H1 (cell line): ENCODE measurements at places on chromosomes 7 and 10. TPM values are rescaled to one million over a fixed set of nuclear protein-coding genes. Genes with fewer than 3 reads are reported as not detected.

DNA sequence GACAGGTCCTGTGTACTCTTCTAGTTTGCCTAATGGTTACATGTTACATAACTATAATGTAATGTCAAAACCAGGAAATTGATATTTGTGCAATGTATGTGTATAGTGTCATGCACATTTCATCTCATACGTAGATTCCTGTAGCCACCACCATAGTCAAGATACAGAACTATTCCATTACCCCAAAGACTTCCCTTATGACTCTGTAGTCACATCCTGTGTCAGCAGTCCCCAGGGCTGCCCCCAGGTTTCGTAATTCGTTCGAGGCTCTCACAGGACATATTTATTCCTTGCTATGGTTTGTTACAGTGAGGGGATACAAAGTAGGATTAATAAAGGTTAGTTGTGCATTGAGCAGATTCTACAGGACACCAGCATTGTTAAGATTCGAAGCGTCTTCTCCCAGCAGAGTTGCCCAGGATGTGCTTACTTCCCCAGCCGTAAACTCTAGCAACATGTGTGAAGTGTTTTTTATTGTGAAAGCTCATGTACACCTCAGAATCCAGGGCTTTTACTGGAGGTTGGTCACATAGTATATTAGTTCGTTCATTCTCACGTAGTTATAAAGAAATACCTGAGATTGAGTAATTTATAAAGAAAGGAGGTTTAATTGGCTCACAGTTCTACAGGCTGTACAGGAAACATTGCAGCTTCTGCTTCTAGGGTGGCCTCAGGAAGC lies 18.6 kb downstream of the RABGEF1 start:
- H3K4me3 ChIP-seq = no peak overlapping the region

DNA sequence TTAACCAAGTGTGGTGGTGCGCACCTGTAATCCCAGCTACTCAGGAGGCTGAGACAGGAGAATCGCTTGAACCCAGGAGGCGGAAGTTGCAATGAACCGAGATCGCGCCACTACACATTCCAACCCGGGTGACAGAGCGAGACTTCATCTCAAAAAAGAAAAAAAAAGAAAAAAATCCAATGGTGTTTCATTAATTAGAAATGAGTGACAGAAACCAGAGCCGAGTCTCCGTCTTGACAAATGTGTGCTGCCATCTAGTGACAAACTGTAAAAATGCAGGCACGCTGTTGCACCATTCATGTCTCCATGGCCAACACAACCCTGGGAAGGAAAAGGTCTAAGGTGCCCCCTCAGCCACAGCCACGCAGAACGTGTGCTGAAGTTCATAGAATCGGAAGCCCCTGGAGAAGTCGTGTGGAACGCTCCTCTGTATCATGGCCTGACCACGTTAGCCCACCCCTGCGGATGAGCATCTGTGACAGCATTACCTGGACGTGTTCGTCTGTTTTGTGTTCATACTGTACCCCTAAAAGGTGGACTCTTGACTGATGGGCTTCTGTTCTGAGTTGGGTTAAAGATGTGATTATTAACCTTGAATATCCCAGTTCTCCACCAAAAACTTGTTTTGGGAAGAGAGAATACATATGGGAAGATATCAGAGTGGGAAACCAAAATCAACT lies 94.9 kb downstream of the LYZL2 start:
- H3K36me3 ChIP-seq = no peaks in the 10 kb centered on the region
- no peaks in the 10 kb centered on the region for H3K4me1 ChIP-seq
- H3K4me3 ChIP-seq = no peak overlapping the region
- H3K27ac ChIP-seq = no peak overlapping the region

- H3K36me3 ChIP-seq = no peaks in the 10 kb centered on the region
- no peaks in the 10 kb centered on the region for H3K27me3 ChIP-seq
- H3K4me1 ChIP-seq = peaks cover 17% of the 10 kb centered on the region
- H3K4me3 ChIP-seq = no peak overlapping the region
- no peak for DNase-seq
- H3K27ac ChIP-seq = no peak overlapping the region
These were observed 271.9 kb downstream of the TNS3 start for GRCh38 chr7:47310020-47310419.

- no peak for DNase-seq
- no peaks in the 10 kb centered on the region for H3K36me3 ChIP-seq
- H3K4me3 ChIP-seq = no peak overlapping the region
- H3K27ac ChIP-seq = no peak overlapping the region
These were observed 53.2 kb upstream of the SYPL1 start for GRCh38 chr7:106165337-106165736.

DNA sequence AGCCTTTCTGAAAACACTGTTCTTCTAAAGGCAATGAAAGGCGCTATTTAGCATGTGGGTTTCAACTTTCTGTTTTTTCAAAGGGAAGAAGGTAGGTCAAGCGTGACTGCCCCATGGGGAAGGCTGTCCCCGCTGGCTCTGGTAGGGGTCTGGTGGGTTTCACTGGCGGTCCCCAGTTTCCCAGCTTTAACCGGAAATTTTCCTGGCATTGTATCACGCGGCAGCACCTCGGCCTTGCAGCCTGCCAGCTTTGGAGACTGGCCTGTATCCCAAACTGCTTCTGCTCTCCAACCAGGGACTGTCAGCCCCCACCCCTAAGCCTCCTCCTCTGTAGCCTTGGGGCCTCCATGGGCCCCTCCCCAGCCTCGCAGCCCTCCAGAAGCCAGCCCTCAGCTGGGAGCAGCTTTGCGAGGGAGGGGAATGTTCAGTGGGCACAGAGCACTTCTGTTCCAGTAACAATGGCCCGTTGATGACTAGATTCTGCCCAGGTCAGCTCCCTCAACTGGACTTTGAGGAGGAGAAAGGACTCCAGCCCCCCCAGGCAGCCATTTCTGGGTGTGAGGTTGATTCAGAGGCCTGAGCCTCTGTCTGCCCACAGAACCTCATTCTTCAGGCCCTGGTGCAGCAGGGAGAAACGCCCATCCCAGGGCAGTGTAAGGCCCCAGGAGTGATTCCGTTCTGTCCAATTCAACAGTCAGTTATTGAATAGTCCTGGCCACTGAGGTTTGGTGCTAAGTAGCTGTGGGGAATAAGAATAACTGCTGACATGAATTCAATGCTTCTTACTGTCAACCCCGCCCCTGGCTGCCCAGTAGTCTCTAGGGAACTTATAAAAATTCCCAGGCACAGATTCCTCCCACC lies 17.1 kb downstream of the CHST3 start:
- no peaks in the 10 kb centered on the region for H3K27me3 ChIP-seq
- no peak for DNase-seq
- H3K4me1 ChIP-seq = peaks cover 14% of the 10 kb centered on the region

- H3K27me3 ChIP-seq = no peaks in the 10 kb centered on the region
- H3K4me3 ChIP-seq = no peak overlapping the region
- no peak for DNase-seq
- no peaks in the 10 kb centered on the region for H3K36me3 ChIP-seq
- H3K27ac ChIP-seq = no peak overlapping the region
These were observed 232.4 kb downstream of the SLC25A13 start for GRCh38 chr7:96089511-96089910.

DNA sequence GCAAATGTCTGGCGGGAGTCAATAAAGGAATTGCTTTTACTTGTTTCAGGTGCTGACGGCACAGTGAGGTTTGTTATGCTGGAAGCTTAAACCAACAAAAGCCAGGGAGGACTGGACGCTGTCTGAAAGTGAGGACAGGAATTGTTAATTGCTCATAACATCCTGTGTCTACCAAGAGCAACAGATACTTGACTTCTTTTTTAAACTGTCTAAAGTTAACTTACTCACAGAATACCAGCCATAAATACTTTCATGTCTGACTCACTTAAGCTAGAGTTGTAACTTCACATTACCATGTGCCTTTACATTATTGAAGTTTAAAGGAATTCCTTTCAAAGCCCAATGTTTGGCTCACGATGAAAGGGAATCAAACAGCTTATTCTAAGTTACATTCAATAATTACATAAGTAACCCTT lies 252.7 kb upstream of the SHH start:
- H3K27ac ChIP-seq = no peak overlapping the region
- no peaks in the 10 kb centered on the region for H3K36me3 ChIP-seq
- no peaks in the 10 kb centered on the region for H3K4me1 ChIP-seq
- no peak overlapping the region for H3K4me3 ChIP-seq
- no peak for DNase-seq

The ZP3 gene
- total RNA-seq = 1.4 and 1.5 TPM in 2 replicates

The TCF7L2 gene
- total RNA-seq = 63.7 and 67.3 TPM in 2 replicates

The VSIR gene
- total RNA-seq = not detected in 2 replicates
